Amygdala (tissue), 56 donors: ENCODE measurements at places on chromosomes 3 and 15.
A peak's percentile ranks its signal among the peaks of the same experiment; 100 is the strongest.

- no peak for DNase-seq
Measured at GRCh38 chr15:94522125-94522524, 290.8 kb downstream of the MCTP2 start.

- DNase-seq = no peak
Measured at GRCh38 chr3:160084998-160085397, 96.4 kb downstream of the IL12A start.

DNA sequence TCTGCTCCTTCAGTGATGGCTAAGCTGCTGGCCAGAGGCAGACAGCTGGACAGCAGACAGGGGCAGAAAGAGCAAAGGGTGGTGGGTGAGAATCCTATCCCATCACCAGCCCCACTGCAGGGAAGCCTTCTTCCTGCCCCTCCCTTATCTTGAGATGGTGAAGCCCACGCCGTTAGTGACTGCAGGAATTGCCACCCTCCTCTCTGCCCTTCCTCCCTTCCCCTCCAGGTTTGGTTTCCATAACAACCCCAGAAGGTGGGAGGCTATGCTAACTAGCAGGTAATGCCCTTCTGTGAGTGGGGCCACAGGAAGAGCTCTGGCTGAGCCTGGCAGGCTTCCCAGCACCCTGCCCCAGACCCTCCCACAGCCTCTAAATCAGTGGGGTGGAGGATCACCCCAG, 32.8 kb downstream of the SCN5A start:
- no peak for DNase-seq

DNA sequence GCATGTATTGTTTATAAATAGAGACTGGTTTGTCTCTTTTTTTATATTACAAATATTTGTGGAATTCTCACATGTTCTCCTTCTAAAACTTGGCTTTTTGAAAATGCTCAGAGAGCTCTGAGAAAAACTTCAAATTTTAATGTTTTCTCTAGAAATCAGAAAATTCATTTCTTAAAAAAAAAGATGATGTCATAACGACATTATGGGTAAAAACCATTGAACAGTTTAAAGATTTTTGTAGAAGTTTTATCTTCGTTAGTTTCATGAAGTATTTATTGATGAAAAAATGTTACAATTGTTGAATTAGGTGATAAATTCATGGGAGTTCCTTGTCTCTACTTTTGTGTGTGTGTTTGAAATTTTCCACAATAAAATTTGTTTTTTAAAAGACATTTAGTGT, 81.3 kb downstream of the SATB1 start:
- DNase-seq = no peak

GRCh38 chr3:107425033-107425432, 47.8 kb downstream of the CCDC54 start:
- no peak for DNase-seq

DNA sequence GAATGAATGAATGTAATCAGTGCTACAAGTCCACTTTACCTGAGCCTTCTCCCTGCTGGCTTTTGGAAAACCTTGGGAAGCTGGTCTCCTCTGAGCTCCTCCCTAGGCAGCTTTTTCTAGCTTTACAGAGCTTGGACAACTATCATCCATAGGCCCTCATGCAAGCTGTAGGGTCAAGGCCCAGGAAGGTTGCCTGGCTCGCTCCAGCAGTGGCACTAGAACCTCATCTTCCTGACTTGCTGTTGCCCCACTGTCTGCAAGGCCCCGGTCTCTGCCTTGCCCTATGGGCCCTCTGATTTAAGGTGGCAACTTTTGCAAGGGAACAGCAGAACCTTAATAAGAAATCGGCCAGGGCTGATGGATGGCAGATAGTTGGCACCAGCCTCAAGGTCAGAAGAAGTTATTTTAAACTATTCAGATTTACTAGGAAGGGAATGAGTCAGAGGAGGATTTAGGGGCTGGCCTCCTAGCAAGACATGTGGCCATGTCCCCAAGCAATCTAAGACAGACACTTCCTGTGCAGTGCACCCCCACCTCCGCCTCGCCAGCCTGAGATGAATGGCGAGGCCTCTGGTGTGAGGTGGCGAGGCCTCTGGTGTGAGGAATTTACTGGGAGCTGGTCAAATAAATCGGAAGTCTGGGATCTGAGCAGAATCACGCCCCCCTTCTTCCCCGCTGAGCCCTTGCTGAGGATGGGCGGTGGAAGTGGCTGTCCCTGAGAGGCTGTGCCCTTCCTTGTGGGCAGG, 180.8 kb downstream of the MEGF11 start:
- no peak for DNase-seq

GRCh38 chr3:153746211-153746610, 375.0 kb upstream of the ARHGEF26 start:
- no peak for DNase-seq

- DNase-seq = no peak
Measured at GRCh38 chr3:45066109-45066801, 40.2 kb downstream of the CLEC3B start.

GRCh38 chr3:138624518-138624917, 15.9 kb downstream of the FAIM start:
- no peak for DNase-seq

DNA sequence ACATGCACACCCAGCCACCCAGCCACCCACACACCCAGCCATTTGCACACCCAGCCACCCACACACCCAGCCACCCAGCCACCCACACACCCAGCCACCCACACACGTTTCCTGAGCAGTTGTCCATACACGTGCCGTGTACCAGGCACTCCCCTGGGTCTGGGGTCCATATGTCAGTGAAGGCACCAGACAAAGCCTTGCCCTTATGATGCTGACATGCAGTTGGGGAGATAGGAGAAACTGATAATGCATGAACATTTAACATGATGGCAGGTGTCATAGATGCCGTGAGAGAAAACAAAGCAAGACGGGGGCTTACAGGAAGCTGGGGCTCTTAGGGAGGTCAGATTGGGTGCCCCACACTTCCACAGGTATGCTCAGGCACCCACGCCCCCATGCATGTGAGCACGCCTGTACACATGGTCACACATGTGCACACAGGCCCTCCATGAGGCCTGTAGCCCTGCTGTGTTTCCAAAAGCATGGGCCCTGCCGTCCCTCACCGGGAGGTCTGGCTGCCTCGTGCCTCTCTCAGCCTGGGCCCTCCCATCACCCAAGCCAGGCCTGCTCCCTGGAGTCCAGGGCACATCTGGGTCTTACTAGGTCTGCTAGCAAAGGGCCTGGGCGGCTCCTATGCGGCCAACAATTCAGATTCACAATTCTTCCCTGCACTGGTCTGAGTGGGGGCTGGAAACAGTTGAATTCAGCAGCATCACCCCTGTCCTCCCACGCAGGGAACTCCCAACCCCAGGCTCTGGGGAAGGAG, 3.6 kb upstream of the DNAJB8 start:
- no peak for DNase-seq

- peak; percentile 60 for DNase-seq
Measured at GRCh38 chr3:65811086-65811761, 227.5 kb downstream of the MAGI1 start.

DNA sequence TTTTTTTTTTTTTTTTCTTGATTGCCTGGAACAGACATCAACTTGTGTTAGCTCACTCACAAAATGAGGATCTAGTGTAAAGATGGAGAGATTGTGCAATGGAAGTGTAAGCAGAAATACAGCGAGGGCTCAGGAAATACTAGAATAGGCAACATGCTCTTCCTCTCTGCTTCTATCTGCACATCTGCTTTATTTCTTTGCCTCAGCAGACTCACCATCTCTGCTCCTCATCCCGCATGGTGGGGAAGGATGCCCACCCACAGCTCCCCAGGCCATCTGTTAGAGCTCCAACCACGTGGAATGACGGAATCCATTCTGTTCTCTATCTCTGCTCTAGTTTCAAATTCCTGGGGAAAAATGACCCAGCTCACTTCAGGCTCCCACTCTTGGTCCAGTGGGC, 128.0 kb upstream of the ADAMTS9 start:
- peak; percentile 20 for DNase-seq

DNA sequence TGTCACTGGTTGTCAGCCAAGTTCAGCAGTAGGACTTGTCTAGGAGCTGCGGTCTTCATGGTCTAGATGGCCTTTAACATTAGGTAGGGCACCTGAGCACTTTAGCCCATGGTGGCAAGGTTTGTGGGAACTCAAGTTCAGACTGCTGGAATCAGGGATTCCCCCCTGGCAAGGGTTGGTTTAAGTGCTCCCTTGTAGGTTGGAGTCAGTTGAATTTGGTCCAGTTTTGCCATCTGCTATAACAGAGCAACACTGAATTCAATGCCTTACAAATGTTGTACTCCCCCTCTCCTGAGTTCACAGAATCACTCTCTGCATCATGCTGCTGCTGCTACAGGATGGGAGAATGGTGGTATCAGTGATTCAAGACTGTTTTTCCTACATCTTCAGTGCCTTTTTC, 509.3 kb downstream of the VGLL3 start:
- DNase-seq = no peak

GRCh38 chr3:59878038-59878427, 828.2 kb upstream of the CFAP20DC start:
- DNase-seq = no peak

DNA sequence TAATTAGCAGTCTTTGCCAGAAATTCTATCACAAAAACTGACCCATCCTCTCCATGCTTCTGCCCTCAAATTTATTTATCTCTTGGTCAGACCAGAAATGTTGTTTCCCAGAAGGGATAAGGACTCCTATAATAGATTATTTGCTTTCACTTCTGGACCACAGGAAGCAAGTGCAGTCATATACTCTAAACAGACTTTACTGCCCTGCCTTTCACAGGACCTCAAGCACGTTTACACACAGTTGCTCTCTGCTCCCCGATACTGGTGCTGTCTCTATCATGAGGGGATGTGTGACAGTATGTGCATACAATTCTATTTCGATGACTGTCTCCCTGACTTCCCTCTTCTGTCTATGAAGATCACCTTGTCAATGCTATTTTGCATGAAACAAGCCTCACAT, 205.5 kb upstream of the TGFBR2 start:
- DNase-seq = no peak

GRCh38 chr3:150764566-150764965, 1.6 kb upstream of the SIAH2 start:
- DNase-seq = no peak

DNA sequence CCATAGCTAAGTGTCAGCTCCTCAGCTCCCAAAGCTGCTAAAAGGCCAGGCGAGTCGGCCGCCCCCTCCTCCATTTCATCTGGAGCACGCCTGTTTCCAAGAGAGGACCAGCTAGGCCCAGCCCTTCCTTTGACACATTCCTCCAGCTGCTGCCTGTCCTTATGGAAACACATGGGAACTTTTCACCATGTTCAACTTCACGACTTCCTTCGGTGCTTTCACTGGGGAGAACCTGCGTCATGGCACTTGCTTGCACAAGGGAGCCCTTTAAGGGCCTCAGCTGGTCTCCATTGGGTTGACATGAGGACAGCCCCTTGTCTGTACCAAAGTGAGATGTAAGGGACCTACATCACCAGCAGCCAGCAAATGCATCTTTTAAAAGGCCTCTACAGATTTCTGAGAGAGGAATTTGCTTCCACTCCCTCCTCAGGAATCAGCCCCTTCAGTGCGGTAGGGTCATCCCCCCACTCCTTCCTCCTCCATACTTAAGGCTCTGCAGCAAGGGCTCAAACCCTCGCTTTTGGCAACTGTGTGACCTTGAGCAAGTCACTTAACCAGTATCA, 2.1 kb downstream of the MAGI1 start:
- no peak for DNase-seq
